Camera-type eye (tissue), 1 donor: ENCODE measurements at places on chromosomes 1 and 21. TPM values are rescaled to one million over a fixed set of nuclear protein-coding genes. Genes with fewer than 3 reads are reported as not detected.

MRAP gene
- not detected for total RNA-seq

EGLN1 gene
- 60.5 TPM for total RNA-seq

WNT4 gene
- 3.1 TPM for total RNA-seq

TSPEAR gene
- not detected for total RNA-seq

SYTL1 gene
- total RNA-seq, result 5.9 TPM

OR2L5 gene
- 0.44 TPM for total RNA-seq

PRAMEF5 gene
- not detected for total RNA-seq

DNM3 gene
- total RNA-seq, result 25.3 TPM

NKAIN1 gene
- 12.1 TPM for total RNA-seq

PODN gene
- 17.1 TPM for total RNA-seq

NFASC gene
- total RNA-seq, result 30.6 TPM

ALDH9A1 gene
- total RNA-seq, result 77.0 TPM

TMEM61 gene
- 0.71 TPM for total RNA-seq

EPHA8 gene
- total RNA-seq, result 33.2 TPM

VHLL gene
- not detected for total RNA-seq

SLC19A2 gene
- total RNA-seq, result 44.3 TPM

HFM1 gene
- total RNA-seq, result 32.1 TPM

ESPN gene
- total RNA-seq, result 27.5 TPM

CIART gene
- 5.7 TPM for total RNA-seq

PROK1 gene
- not detected for total RNA-seq
